ENCODE measurements at places on chromosomes 1 and 21.

- DNase-seq, result no peak
These were observed 100.3 kb upstream of the SGIP1 start for GRCh38 chr1:66433611-66434010.

DNA sequence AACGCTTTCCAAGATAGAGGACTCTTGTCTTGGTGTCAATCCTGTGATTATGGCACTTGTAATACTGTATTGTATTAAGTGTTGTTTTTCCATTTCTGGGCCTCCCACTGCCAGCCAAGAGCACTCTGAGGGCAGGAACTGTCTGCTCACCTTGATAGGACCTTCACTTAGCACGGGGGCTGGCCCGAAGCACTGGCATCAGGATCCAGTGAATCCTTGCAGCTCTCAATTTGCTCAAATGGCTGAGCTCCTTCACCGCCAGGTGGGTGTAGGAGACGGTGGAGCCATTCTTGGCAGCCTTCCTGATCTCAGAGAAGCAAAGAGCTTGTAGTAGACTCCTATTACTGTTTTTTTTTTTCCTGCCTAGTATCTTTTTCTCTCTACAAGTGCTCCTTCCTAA lies 17.7 kb downstream of the MECR start:
- no peak for DNase-seq

DNA sequence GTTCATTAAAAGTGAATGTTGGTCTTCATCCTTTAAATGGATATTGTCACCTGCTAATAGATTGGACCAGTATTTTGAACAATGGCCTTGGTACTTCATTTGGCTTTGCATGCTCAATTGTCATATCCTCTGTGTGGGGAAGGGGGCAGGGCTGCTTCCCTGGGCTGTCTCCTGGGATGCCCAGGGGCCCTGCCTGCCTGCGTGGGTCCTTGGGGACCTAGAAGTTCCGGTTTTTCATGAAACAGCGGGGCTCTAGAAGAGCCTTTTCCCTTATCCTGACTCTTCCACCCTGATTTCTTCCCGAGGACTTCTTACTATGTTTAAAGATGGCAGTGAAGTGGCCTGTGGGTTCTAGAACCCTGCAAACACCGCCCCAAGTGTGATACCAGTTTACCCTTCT lies 97.5 kb downstream of the DISC1 start:
- DNase-seq, result no peak

DNA sequence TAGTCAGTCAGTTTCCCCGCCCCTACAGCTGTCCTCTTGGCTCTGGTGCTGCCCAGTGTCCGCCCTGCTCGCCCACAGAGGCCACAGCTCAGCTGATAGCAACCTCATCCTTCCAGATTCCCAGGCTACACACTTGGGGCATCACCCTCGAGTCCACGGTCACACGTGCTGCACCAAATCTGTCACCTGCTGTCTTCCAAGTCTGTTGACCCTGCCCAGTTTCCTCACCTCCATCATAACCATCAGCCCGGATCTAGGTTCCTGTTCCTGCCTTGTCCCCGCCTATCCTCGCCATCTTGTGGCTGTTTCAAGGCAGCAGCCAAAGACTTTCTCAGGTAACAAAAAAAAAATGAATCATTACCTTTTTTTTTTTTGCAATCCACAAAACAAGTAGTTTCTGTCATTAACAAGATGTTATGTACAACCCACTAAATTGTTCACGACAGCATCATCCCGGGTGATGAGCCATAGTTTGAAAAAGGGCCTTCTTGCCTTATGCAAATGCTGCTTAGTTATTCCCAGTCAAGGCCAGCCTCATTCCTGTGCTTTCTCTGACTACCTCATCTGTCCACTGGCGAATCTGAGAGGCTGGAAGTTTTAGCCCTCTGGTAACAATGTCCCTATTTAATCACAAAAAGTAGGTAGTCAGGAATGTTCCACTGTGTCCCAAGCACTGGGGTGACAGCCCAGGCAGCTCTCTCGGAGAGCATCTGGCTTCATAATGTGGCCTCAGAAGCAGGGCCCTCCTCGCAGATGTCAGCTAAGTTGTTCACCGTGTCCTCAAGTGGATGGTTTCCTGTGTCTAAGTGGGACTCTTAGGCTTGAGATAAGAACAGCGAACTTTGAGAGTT lies 4.9 kb upstream of the MIIP start:
- DNase-seq, result no peak

DNA sequence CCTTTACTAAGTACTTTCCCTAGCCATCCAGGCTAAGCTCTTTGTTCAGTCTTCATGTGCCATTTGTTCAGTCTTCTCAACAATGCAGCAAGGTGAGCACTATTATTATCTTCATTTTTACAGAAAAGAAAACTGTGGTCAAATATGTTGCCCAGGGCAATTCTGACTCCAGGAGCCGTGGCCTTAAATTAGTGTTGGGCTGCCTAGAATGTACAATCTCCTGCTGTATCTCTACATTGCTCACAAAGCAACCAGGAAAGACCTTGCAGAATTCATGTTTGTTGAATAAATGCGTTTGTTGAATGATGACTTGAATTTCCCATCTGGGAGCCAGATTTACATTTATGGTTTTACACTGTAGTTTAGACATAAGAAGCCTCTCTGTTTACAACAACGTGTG lies 14.2 kb downstream of the CD101 start:
- DNase-seq, result no peak

GRCh38 chr1:183842795-183843144 lies 37.9 kb downstream of the RGL1 start:
- DNase-seq, result no peak

- DNase-seq, result no peak
These were observed 133.4 kb upstream of the LYPLAL1 start for GRCh38 chr1:219040291-219040690.

DNA sequence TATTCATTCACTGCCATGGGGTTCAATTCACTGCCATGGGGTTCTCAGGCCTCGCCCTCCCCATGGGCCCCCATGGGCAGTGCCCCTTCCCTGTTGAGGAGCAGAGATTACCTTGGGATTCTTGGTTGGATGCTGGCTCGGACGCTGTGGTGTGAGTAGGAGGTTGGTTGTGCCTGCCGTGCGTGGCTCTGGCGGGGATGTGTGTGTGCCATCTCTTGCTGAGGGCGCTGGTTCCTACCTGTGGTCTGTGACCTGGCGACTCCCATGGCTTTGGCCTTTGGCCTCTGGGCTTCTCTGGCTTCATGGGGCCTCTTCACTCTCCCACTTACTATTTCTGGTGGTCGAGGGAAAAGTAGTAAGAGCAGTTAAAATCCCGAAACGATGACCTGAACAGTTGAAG lies 42.1 kb downstream of the PCNT start:
- no peak for DNase-seq

- no peak for DNase-seq
These were observed 43.9 kb downstream of the SDC3 start for GRCh38 chr1:30864681-30865080.

DNA sequence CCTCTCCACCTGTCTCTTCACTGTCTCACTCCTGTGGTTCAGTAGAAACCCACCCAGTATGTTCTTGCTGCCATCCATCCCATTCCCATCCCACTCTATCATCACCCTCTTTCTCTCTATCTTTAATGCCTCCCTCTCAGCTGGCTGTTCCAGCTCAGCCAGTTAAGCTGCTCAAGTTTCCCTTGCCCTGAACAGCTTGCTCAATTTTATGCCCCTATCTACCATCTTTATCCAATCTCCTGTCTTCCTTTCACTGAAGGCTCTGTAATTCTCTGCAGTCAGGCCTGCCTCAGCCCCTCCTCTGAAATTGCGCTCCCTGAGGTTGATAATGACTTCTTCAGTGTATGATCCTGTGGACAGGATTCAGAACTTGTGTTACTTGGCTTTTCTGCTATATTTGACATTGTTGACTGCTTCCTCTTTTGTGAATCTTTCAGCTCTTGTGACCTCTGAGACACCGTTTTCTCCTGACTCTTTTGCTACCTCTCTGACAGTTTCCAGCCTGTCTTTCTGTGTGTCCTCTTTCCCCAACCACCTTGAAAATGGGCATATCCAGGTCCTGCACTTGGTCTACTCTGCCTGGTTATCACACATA lies 13.9 kb upstream of the BCAR3 start:
- no peak for DNase-seq

DNA sequence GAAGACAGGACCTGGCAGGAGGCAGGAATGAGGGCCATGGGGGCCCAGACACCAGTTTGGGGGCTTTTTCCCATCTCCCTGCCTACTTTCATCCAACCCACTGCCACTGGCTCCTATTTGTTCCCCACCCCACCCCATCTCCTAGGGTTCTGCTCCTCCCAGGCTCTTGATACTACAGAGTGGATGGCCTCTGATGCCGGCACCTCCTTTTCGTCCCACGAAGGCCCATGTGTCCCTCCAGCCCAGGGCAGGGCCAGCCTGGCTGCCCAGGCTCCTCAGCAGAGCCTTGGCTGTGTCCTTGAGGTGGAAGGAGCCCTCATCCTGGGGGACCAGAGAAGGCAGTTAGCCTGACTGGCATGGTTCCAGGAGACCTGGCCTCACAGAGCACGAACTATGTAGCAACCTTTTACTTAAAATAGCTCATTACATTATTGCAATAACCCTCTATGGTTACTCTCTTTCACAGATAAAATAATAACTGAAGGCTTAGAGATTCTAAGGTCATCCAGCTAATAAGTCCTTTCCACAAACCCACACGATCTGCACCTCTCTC lies 3.5 kb downstream of the POMGNT1 start:
- DNase-seq, result no peak

GRCh38 chr1:200400556-200400955 lies 9.3 kb downstream of the ZNF281 start:
- DNase-seq, result no peak

DNA sequence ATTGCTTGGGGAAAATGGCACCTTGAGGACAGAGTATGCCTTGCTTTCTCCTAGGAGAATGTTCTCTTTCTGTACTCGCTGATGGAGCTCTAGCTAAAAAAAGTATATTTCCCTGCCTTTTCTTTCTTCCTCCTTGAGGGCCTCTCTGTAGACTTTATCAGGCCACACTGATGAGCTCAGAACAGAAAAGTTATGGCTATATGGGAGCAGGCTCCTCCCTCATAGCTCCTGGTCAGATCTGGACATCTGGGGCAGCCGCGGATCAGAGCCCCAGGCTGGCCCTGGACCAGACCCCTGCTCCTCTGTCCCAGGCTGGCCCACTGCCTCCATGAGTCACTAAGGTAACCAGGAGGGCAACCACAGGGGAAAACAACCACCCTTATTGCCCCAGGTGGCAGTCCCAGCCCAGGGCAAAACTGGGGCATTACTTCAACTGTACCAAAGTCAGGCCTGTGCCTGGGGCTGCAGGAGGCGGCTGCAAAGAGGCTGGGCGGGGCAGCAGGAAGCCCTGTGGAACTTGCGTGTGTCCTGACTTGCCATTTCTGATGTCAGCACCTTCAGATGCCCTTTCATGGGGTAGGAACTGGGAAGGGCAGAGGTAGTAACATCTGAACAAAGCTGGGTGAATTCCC lies 26.3 kb upstream of the ZNF648 start:
- DNase-seq, result no peak

DNA sequence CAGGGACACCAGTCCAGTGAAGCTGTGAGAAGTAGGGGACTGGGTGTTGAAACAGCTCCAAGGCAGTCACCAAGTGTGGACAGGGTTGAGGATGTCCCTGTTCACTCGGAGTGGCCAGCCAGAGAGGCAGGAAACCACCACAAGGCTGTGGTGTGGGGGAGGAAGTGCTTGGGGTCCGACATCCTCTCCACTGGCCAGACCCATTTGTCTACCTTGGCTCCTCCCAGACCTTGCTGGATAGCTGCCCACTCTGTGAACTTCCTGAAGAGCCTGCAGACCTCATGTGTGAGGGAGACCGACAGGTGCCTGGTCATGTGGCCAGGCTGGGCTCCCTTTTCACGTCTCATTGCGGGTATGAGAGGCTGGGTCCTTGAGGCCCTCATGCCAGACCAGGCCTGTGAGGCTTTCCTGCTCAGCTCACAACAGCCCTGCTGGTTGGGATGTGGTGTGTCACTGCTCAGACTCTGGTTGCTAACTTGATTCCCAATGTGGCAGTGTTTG lies 21.8 kb downstream of the CYP4B1 start:
- DNase-seq, result no peak

DNA sequence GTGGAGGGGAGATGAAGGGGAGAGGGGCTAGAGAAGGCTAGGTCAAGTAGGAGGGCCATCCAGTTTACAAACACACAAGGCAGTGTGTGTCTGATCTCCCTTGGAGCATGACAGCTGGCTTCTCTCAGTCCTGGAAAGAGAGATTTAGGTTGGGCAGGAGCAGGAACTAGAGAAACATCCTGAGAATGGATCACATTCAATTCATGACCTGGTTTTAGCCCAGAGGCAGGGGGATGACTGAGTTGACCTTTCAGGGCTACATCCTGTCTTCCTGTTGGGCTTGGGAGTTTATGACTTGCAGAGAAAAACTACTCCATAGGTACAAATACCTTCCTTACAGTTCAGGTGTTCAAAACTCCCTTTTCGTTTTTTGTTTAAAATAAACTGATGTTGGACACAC lies 97.0 kb downstream of the IGSF21 start:
- DNase-seq, result no peak

GRCh38 chr1:109903376-109903930 lies 7.2 kb upstream of the CSF1 start:
- no peak for DNase-seq

DNA sequence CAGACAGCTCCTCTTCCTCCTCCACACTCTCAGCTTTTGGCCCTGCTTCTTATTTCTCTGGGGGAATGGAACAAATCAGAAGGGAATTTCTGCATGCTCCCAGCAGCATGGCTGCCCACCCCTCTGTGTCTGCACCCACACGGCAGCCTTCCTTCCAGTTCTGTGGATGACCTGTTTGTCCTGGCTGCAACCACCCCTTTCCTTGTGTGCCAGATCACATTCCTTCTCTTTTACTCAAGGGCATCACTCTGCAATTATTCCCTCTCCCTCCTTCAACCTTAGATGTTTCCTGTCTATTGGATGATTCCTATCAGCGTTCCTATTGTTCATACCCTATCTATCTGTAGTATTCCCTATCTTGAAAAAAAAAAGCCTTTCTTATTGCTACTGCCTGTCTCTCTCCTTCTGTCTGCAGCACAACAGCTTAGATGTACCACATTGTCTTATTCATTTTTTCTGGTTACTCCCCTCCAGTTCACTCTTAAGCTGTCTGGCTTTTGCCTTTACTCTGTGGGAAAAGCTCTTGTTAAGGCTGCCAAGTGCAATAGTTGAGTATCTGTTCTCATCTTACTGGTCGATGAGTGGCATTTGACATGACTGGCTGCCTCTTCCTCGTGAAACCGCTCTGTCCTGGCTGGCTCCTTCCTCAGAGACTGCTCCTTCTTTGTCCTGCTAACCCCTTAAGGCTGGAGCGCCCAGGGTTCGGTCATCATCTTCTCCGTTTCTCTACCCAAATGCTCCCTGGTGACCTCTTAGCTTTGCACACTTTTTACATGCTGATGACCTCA lies 351.1 kb downstream of the CAMTA1 start:
- DNase-seq, result no peak

- no peak for DNase-seq
These were observed 357.4 kb downstream of the LMO4 start for GRCh38 chr1:87686136-87686495.

GRCh38 chr1:145937436-145937835 lies 10.2 kb upstream of the RBM8A start:
- no peak for DNase-seq

- DNase-seq, result no peak
These were observed 56.4 kb downstream of the SLC45A1 start for GRCh38 chr1:8374356-8374755.

GRCh38 chr1:67194209-67194863 lies 28.1 kb downstream of the IL23R start:
- DNase-seq, result no peak
